ENCODE measurements at places on chromosomes 7 and 10.

GRCh38 chr10:74881253-74881884, 55.0 kb downstream of the KAT6B start:
- no peak for DNase-seq

GRCh38 chr10:19719284-19719683, 96.9 kb upstream of the PLXDC2 start:
- no peak for DNase-seq

GRCh38 chr10:36391405-36391804, 734.0 kb upstream of the ANKRD30A start:
- no peak for DNase-seq

DNA sequence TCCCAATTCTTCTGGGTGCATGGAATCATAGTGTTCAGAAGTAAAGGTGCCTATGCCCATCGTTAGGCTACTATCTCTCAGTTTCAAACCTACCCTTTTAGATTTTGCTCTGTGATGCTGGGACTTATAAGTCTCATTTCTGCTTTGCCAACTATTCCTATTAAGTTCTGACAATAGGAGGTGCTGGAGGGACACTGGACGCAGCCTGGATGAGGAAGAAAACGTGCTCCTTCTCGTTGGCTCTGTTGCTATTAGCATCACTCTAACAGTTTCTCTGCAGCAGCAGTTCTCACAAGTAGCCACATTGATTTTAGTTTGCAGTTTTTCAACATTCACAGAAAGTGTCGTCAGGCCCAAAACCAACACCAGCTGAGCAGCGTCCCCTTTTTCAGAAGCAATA, 72.4 kb downstream of the ABCC2 start:
- no peak for DNase-seq

DNA sequence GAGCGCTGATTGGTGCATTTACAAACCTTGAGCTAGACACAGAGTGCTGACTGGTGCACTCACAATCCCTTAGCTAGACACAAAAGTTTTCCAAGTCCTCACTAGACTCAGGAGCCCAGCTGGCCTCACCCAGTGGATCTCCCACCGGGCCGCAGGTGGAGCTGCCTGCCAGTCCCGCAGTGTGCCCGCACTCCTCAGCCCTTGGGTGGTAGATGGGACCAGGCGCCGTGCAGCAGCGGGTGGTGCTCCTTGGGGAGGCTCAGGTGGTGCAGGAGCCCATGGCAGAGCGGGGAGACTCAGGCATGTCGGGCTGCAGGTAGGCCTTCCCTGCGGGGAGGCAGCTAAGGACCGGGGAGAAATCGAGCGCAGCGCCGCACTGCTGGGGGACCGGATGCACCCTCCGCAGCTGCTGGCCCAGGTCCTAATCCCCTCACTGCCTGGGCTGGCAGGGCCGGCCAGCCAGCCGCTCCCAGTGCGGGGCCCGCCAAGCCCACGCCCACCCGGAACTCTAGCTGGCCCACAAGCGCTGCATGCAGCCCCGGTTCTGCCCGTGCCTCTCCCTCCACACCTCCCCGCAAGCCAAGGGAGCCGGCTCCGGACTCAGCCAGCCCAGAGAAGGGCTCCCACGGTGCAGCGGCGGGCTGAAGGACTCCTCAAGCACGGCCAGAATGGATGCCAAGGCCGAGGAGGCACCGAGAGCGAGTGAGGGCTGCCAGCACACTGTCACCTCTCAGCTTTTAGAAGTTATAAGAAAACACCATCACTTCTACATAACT, 128.9 kb downstream of the ZNF438 start:
- DNase-seq = no peak

GRCh38 chr10:126397640-126398382, 9.5 kb upstream of the ADAM12 start:
- DNase-seq = no peak

GRCh38 chr7:134660961-134661376, 14.3 kb downstream of the BPGM start:
- no peak for DNase-seq

DNA sequence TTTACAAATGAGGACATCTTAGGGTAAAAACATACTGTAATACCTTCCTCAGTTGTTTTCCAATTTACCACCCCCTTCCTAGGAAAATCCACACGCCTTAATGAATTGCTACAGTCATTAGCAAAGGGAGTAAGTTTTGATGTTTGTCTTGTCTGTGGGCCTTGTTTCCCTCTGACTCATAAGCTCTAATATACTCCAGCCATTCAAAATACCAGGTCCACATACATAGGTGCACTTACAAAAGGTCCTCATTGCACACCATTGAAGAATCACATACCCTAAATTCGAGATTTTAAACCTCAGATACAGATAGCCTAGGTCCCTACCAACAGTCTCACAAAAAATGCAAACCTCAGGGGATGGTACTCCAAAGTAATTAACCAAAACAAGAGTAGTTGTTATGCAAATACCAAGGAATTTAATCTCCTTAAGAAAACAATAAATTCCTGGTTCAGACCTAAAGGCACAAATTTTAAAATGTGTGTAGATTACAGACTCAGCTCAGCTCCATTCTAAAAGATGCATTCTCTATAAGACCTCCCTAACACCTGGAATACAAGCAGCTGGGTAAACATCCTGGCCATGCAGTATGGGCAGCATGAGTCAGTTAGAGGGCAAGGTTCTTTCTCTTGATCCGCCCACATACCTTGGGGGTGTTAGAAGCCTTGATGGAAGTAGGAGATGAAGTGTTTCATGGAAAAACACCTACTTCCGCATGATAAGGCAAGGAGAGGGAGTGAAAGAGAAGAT, 3.0 kb upstream of the LIPK start:
- peak; percentile 33 for DNase-seq

DNA sequence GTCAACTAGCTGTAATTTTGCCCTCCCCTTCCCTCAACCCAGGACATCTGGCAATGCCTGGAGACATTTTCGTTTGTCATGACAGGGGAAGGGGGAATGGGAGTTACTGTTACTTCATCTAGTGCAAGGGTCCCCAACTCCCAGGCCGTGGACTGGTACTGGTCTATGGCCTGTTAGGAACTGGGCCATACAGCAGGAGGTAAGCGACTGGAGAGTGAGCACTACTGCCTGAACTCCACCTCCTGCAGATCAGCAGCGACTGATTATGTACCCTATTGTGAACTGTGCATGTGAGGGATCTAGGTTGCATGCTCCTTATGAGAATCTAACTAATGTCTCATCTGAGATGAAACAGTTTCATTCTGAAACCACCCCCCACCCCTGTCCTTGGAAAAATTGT, 22.6 kb upstream of the SMIM30 start:
- DNase-seq = no peak

DNA sequence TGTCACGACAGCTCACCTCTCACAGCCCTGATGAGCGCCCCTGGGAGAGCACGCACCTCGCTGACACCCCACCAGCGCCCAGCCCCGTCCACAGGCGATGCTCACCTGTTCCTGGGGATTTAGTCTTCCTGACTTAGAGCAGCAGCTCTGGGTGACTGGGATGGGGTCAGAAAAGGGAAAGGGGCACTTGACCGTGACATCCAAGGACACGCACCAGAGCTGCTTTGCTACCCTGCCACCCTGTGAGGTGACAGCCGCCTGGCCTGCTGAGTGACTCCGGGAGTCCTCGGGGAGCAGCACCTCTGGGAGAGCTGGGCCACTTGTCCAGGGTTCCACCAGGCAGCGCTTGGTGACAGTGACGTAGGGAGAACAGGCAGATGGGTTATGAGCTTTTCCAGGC, 148.2 kb downstream of the PRKAG2 start:
- no peak for DNase-seq

DNA sequence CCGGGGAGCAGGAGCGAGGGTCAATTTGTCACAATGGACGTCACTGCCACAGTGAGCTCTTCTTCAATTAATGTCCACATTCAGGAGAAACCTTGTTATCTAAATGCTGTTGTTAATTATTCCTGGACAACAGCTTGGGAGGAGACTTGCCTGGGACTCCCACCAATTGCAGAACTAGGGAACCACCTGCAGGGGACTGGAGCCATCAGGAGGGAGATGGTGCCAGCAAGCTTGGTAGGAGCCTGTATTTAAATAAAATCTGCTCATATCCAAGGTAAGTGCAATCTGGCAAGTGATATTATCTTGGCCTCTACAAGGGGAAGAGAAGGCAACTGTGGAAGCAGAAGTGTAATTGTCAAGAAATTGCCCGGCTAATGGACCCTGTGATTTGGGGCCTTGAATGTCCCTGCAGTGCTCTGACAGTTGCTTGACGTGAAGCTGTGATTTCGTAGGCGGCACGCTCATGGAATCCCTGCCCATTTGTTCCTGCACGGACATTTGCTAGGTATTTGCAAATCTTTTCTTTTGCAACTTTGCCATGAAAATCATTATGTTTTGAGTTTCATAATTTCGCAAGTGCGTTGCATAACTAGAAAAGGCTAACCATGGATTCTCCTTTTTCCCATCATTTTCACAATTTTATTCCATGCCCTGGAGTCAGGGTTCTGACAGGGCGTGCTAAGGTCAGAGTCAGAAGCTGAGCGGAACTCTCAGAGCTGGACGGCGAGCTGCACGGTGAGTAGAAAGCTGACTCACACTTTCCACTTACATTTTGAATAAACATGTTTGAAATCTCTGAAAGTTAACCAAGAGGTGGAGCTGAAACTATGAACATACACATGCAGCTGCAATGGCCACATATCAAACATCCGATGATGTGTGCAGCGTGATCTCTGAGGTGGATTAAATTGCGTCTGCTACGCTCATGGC, 84.9 kb upstream of the TCERG1L start:
- no peak for DNase-seq

GRCh38 chr7:44637788-44638594, 31.6 kb downstream of the OGDH start:
- no peak for DNase-seq

DNA sequence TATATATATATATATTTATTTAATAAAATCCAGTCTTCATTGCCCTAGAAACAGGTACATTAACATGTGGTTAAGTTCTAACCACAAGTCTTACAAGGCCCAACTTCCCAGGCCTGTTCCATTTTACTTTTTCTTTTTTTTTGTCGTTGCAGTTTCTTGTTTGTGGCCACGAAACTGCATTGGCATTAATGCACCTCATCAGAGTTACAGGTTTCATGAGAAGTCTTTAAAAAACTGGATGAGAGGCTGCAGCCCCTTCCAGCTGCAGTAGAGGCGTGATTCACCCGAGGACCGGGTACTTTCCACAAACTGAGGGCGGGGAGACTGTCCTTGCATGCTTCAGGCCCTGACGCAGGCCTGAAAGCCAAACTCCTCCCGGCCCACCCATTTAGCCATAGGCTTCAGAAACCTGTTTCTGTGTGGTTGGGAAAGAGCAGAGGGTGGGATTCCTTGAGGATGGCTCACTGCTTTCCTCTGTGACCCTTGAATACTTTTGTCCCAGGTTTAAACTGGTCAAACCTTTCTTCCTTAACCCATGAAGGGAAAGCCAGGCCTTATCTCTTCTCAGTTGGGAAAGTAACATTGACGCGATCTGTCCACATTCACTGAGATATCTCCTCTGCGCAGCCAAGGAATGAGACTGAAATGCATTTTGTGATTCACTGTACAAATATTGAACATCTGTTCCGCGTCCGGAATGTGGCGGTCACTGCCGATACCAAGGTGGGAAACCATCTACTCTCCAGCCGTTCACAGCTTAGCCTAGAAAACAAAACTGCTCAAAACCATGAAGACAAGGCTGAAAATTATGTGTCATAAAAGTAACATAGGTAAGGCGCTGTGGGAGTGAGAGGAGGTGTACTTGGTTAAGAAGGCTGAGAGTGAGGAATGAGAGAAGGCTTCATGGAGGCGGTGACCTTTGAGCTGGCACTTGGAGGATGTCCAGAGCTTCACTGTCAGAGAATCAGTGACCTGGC, 311.7 kb downstream of the GATA3 start:
- no peak for DNase-seq

DNA sequence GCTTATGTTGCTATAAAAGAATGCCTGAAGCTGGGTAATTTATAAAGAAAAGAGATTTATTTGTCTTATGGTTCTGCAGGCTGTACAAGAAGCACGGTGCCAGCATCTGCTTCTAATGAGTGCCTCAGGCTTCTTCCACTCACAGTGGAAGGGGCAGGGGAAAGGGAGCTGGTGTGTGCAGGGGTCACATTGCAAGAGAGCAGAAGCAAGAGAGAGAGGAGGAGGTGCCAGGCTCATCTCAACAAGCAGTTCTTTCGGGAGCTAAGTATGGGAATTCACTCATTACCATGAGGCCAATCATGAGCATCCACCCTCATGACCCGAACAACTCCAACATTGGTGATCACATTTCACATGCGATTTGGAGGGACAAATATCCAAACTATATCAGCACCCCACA, 17.2 kb upstream of the SLK start:
- DNase-seq = no peak

- DNase-seq = no peak
Measured at GRCh38 chr7:28065721-28066285, 114.8 kb downstream of the JAZF1 start.

- DNase-seq = no peak
Measured at GRCh38 chr7:17211307-17211836, 87.1 kb upstream of the AHR start.

DNA sequence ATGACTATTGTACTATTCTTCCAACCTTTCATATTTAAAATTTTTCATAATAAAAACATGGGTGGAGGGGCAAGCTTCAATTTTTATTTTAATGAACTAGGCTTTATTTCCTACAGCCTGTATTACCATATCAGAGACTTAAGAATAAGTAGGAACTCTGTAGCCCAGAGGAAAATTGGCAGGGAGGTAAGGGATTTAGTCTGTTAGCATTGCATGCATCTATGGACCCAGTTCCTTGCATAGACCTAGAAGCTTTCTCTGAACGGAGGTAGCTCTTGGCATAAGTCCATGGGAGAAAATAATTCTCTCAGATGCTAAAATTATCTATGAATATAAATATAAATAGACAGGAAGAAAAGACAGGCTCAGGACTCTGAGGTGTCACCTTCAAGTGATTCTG, 31.4 kb upstream of the CCDC6 start:
- no peak for DNase-seq

GRCh38 chr7:2864204-2864985, 20.3 kb upstream of the GNA12 start:
- DNase-seq = no peak

DNA sequence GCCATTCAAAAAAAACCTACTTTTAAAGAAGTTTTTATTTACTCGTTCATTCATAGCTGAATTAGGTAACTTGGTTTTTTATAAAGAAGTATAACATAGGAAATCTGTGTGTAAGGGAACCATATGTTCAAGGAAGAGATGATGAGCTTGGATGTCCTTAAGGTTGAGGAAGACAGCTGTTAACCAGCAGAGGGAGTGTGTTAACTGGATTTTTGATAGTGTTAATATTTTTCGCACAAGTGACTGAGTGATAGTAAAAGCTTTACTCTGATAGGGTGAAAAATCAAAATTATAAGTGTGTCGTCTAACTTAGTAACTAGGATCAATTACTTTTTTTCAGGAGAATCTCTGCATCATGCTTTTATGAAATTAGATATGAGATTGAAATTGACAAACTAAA, 134.7 kb downstream of the ARL5B start:
- DNase-seq = peak; percentile 36

GRCh38 chr7:95817866-95818640, 45.7 kb downstream of the DYNC1I1 start:
- DNase-seq = no peak

DNA sequence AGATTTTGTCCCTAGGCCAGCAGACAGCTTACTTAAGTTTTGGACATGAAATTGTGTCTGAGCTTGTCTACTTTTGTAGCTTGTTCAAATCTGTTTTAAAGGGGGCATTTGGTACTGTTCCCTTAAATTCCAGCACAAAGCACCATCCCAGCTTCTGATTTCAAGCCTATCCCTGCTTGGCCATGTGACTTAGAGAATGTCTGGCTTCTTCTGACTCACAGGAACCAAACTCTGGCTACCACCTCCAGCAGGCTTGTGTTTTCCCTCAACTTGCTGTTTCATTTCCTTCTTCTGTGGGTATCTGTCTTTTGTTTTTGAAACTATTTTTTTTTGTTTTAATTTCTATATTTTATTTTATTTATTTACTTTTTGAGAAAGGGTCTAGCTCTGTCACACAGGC, 97.9 kb upstream of the FZD8 start:
- no peak for DNase-seq
